ENCODE measurements at places on chromosomes 7 and 10. TPM values are rescaled to one million over a fixed set of nuclear protein-coding genes. Genes with fewer than 3 reads are reported as not detected.

NIPSNAP2 gene
- total RNA-seq = 66.0 TPM

XPNPEP1 gene
- total RNA-seq = 177 TPM

OR2A1 gene
- not detected for total RNA-seq

LBX1 gene
- not detected for total RNA-seq

IQUB gene
- 0.43 TPM for total RNA-seq

CLDN15 gene
- total RNA-seq = 3.3 TPM

BICC1 gene
- 3.9 TPM for total RNA-seq

ZNF248 gene
- total RNA-seq = 6.4 TPM

ATXN7L1 gene
- total RNA-seq = 10.0 TPM

Measured in thoracic aorta endothelial cell (primary cell).